IPS DF 6.9 (cell line): ENCODE measurements at places on chromosomes 2 and 18.

- no peak for DNase-seq
These were observed 506.9 kb downstream of the BCL11A start for GRCh38 chr2:60046529-60046928.

DNA sequence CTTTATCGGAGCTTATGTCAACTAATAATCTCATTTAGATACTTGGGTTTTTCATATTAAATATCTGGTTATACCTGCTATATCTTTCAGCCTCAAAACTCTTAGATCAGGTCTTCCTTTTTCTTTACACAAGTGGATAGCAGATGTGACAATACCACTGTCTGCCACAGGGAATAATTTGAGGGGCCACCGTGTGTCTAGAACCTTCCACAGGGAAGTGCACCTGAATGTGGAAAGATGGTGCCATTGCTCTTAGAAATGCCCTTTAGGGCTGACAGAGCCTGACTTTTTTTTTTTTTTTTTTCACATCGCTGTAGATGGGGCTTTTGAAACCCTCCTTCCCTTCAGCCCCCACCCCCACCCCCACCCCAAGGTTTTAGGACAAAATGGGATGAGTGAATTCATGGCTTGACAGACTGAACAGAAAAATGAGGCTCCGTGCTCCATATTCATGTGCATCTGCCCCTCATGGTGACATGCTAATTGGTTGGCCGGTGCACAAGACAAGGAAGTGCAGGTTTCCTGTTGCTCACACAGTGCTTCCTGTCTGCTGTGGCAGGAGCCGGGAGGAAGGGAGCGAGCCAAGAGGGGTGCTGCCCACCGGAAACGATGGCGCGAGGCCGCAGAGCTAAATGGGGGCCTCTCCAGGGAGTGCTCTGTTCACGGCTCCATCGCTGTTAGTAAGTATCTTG lies 246.0 kb downstream of the LDLRAD4 start:
- no peak for DNase-seq

DNA sequence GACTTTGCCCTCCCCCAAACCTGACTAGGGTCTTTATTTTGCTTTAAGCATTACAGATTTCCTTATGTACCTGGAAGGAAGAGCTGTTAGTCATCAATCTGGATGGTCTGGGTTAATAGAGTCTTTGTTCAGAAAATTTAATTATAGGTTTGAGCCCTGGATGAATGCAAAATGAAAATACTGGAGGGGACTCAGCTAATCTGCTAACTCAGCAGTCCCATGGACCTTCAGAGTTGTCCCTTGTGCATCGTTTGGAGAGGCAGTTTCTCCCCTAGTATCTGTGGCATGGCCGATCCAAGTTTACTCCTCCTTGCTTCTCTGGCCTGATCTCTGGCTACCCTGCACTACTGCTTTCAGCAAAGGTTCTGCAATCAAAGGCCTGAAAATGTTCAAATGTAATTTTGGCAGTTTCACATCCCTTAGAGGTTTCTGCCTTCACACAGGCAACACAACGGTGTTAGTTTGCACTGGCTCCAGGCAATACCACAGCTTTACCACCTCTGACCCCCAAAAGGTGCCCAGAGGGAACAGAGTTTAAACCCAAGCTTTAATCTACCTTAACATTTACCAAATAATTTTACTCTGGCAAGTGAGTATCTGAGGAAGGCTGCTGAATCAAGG lies 134.3 kb downstream of the THADA start:
- DNase-seq, result no peak

DNA sequence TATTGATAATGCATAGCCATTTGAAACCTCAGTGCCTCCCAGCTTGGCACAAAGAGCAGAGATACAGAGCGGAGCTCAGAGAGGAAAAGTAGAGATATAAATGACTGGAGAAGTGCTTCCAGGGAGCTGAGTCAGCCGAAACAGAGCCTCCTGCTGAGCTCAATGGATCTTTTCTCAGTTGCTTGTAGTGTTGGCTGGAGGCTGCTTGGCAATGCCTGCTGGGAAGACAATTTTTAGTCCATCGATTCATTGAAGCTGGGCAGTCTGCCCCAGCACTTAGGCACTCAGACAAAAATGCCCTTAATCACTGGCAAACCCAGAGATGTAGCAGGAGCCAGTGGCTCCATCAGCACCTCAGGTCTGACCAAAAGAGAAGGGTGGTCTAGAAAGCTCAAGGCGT lies 81.3 kb upstream of the SETBP1 start:
- no peak for DNase-seq

DNA sequence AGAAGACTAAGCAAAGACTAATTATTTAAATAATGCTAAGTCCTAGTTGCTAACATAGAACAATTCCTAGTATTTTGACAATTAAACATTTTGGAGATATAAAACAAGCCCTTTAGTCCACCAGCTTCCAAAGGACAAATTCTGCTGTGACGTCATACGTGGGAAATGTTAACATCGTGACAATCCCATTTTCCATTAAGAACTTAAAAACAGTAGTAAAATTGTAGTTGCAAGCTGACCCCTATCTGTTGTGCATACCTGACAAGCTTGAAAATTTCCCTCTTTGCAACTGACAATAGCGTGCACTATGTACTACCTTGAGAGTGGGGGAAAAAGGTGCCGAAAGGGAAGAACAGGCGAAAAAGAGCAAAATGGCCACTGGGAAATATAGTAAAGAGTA lies 279.8 kb downstream of the ZNF521 start:
- DNase-seq, result no peak

GRCh38 chr2:201929281-201930026 lies 104.2 kb upstream of the FZD7 start:
- no peak for DNase-seq

DNA sequence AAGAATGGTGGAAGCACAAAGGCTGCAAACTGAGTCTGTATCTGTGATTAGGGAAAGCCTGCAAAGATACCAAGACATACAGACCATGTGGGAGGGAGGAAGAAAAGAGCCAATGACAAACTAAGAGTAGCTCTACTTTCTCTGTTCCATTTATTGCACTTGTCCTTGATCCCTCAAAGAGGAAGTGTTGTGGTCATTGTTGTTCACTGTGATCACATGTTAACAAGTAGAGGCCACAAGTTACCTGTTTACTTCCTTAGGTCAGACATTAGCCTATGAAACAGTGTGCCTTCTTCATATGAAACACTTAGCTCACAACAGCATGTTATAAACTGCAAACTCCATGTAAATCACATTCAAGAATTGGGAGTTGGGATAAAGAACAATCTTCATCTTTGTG lies 32.6 kb downstream of the MAP2 start:
- no peak for DNase-seq

GRCh38 chr2:36266536-36267121 lies 88.9 kb upstream of the CRIM1 start:
- no peak for DNase-seq

DNA sequence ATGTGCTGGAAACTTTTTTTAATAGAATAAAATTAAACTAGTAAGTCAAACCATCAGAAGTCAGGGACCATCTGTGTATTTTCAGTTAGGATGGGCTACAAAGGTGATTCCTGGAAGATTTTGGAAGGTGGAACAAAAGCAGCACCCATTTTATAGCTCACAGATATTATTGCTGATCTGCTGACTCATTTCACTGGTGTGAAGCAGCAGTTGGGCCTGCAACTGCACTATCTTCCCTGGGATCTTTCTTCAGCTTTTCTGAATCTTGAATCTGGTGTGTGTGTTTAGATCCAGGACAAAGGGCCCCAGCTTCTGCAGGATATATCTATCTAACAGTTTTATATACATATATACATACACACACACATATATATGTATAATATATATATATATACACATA lies 35.6 kb upstream of the BCL11A start:
- DNase-seq, result no peak

- DNase-seq, result no peak
These were observed 46.6 kb upstream of the ZBTB7C start for GRCh38 chr18:48455555-48456478.

GRCh38 chr2:20562540-20563225 lies 88.2 kb downstream of the HS1BP3 start:
- no peak for DNase-seq

DNA sequence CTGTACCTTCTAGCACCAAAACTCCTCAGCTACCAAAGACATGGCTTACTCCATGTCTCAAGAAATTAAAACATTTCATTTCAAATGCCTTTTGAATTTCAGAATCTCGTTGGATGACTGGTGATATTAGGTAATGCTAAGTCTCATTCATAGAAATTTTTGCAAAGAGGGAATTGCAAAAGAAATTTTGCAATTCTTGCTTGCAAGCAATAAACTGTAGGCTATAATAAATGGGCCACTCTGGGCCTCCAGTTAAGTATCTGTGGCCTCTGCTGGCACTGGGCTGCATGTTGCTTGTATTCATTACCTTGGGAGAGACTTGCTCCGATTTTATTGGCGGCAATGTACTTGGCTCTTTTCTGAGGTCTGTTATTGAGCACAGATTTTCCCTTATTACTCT lies 2.8 kb upstream of the LCLAT1 start:
- no peak for DNase-seq

- DNase-seq, result no peak
These were observed 31.4 kb upstream of the CHN1 start for GRCh38 chr2:175036582-175037018.
